ENCODE measurements at places on chromosomes 2 and 18. TPM values are rescaled to one million over a fixed set of nuclear protein-coding genes. Genes with fewer than 3 reads are reported as not detected.

The ASB18 gene
- total RNA-seq = not detected

GRCh38 chr2:38108907-38109731 is 33.2 kb upstream of the CYP1B1 start:
- no peak overlapping the region for H3K27ac ChIP-seq
- H3K27me3 ChIP-seq = peaks cover 27% of the 10 kb centered on the region
- no peak overlapping the region for H3K4me3 ChIP-seq
- no peaks in the 10 kb centered on the region for H3K36me3 ChIP-seq
- H3K4me1 ChIP-seq = peaks cover 12% of the 10 kb centered on the region
- DNase-seq = no peak

The CDK15 gene
- 48.1 TPM for total RNA-seq

- DNase-seq = no peak
- H3K27ac ChIP-seq = no peak overlapping the region
- no peaks in the 10 kb centered on the region for H3K4me1 ChIP-seq
- no peaks in the 10 kb centered on the region for H3K27me3 ChIP-seq
These were observed 59.3 kb upstream of the RFX8 start for GRCh38 chr2:101534149-101534611.

DNA sequence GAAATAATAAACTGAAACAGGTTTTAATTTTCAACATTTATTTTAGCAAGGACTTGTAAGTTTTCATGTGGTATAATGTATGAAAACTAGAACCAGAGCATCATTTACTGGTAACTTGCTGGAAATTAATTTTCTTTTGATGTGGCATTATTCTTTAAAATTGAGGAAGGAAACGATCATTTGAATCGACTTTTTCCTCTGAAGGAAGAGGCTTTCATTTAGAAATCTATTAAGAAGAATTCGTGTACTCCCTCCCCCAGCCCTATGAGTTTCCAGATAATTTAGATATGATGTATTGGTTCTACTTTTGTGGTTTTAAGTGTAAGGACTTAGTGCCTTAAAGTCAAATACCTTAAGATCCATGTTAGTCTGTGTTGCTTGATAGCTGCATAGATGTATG is 2.5 kb downstream of the BABAM2 start:
- no peak overlapping the region for H3K4me3 ChIP-seq
- peaks cover 54% of the 10 kb centered on the region for H3K36me3 ChIP-seq

The HJURP gene
- 32.1 TPM for total RNA-seq

DNA sequence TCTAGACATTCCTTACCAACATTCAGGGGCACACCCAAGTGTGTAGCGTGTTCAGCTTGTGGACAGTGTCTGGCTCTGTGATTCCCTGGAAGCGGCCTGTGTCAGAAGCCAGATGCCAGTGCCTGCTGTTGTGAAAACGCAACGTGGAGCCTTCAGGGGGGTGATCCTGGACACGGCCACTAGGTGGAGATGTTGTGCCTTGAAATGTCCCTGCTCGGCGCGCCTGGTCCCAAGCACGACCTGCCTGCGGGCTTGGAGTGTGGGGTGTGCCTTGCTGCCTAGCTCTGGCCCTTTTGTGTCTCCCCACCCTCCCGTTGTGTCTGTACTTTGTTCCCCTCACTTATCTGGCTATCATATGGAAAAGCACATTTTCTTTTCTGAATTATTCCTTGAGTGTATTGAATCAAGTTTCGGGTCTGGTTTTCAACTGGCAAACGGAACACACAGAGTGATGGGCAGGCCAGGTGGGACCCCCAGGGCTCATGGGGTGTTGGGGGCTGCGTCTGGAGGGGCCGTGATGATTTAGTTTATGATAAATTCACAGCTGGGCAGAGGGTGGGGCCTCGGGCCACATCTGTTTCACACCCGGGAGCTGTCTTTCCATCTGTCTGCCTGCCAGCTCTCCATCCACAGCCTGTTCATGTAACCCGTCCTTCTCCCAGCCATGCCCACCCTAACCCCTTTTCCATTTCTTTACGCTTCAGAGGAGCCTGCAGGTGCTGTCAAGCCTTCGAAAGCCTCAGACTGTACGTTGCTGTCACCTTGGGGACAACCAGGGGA is 95.5 kb downstream of the DYSF start:
- no peak overlapping the region for H3K4me3 ChIP-seq
- peak; percentile 47 for DNase-seq
- no peak overlapping the region for H3K27ac ChIP-seq
- H3K27me3 ChIP-seq = peaks cover 55% of the 10 kb centered on the region
- no peaks in the 10 kb centered on the region for H3K36me3 ChIP-seq

- peak overlapping the region; percentile 84 for H3K27ac ChIP-seq
- H3K27me3 ChIP-seq = peaks cover 11% of the 10 kb centered on the region
- peak; percentile 36 for DNase-seq
- peak overlapping the region; percentile 78 for H3K4me3 ChIP-seq
These were observed 75.1 kb downstream of the SH3BP4 start for GRCh38 chr2:235026649-235027557.

DNA sequence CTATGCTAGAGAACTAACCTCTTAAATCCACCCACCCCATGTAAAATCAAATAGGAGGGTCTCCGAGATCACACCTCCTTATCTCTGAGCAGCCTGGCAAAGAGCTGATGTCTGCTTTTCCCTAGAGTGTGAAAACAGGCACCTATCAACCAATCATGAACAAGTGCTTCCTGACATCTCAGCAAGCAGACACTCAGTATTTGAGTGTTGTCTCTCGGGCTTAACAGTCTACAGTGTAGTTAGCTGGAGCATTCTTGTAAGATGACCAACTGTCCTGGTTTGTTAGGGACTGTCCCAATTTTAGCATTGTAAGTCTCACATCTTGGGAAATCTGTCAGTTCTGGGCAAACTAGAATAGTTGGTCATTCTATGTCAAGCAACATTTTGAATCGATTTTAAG is 26.4 kb downstream of the MARCHF4 start:
- peak; percentile 47 for DNase-seq
- peaks cover 1% of the 10 kb centered on the region for H3K27me3 ChIP-seq
- H3K36me3 ChIP-seq = peaks cover 30% of the 10 kb centered on the region
- H3K4me3 ChIP-seq = no peak overlapping the region
- peaks cover 90% of the 10 kb centered on the region for H3K4me1 ChIP-seq

GRCh38 chr2:46252891-46253659 is 44.1 kb upstream of the EPAS1 start:
- peaks cover 9% of the 10 kb centered on the region for H3K4me1 ChIP-seq
- H3K36me3 ChIP-seq = no peaks in the 10 kb centered on the region
- peaks cover 3% of the 10 kb centered on the region for H3K27me3 ChIP-seq
- DNase-seq = peak; percentile 31
- H3K4me3 ChIP-seq = no peak overlapping the region

The LONRF2 gene
- not detected for total RNA-seq

GRCh38 chr2:43727634-43728014 is 46.2 kb upstream of the DYNC2LI1 start:
- no peak for DNase-seq
- no peak overlapping the region for H3K27ac ChIP-seq
- no peaks in the 10 kb centered on the region for H3K27me3 ChIP-seq
- no peaks in the 10 kb centered on the region for H3K4me1 ChIP-seq
- no peak overlapping the region for H3K4me3 ChIP-seq

GRCh38 chr2:173741759-173742158 is 223.4 kb downstream of the SP3 start:
- H3K4me3 ChIP-seq = no peak overlapping the region
- H3K27me3 ChIP-seq = peaks cover 9% of the 10 kb centered on the region
- DNase-seq = no peak
- no peaks in the 10 kb centered on the region for H3K36me3 ChIP-seq

The IL1F10 gene
- not detected for total RNA-seq

The TP53I3 gene
- total RNA-seq = 65.3 TPM

- peaks cover 9% of the 10 kb centered on the region for H3K36me3 ChIP-seq
- H3K4me3 ChIP-seq = peak overlapping the region; percentile 75
- H3K27ac ChIP-seq = peak overlapping the region; percentile 89
- DNase-seq = peak; percentile 88
- peaks cover 38% of the 10 kb centered on the region for H3K4me1 ChIP-seq
These were observed 84.9 kb upstream of the PMAIP1 start for GRCh38 chr18:59814891-59815290.

GRCh38 chr2:30421604-30422443 is 25.2 kb upstream of the LCLAT1 start:
- H3K36me3 ChIP-seq = no peaks in the 10 kb centered on the region
- H3K27ac ChIP-seq = peak overlapping the region; percentile 73
- H3K27me3 ChIP-seq = no peaks in the 10 kb centered on the region

DNA sequence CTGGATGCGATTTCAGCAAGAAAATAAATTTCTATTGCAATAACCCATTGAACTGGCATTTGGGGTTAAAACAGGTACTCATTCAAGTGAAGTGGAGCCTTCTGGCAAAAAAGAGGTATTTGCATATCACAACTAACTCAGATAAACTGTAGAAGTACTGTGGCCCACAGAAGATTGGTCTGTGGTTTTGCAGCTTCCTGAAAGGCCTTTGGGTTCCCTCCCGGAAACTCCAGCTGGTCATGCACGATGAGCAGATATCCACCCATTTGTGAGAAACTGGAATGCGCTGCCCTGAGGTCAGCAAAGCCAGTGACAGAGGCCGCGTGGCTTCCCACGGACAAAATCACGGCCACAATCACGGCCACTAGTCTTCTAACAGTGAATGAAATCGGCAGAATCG is 106.3 kb downstream of the EPHA4 start:
- peaks cover 11% of the 10 kb centered on the region for H3K36me3 ChIP-seq
- no peak overlapping the region for H3K4me3 ChIP-seq
- H3K27me3 ChIP-seq = no peaks in the 10 kb centered on the region
- H3K4me1 ChIP-seq = peaks cover 25% of the 10 kb centered on the region
- DNase-seq = no peak
- H3K27ac ChIP-seq = no peak overlapping the region

- H3K36me3 ChIP-seq = peaks cover 10% of the 10 kb centered on the region
- no peak overlapping the region for H3K27ac ChIP-seq
- peaks cover 20% of the 10 kb centered on the region for H3K4me1 ChIP-seq
- H3K27me3 ChIP-seq = no peaks in the 10 kb centered on the region
These were observed 4.2 kb upstream of the TWSG1 start for GRCh38 chr18:9330419-9330818.

The TEKT4 gene
- not detected for total RNA-seq

DNA sequence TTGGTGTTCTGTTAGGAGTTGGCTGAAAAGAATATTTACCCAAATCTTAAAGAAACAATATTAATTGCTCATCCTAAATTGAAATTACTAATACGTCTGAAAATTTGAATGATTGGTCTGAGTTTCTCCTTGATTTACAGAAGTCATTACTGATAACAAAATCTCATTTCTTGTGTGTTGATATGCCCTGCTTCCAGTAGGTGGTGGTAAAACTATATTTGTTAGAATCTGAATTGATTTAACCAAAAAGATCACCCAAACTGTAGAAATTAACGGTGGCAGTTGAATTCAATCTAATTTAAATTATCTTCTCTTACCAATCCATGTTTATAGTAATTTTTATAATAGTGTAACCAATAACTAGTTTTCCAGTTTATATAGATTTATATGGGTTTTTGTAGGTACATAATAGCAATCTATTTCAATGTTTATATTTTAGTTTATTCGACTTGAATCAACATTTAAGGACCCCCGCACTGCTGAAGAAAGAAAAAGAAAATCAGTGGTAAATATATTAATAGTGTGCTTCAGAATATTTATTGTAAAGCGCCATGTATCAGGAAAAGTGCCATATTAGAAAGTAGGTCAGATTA is 38.3 kb downstream of the PAPOLG start:
- no peak overlapping the region for H3K4me3 ChIP-seq
- peaks cover 22% of the 10 kb centered on the region for H3K36me3 ChIP-seq
- no peak overlapping the region for H3K27ac ChIP-seq
- H3K27me3 ChIP-seq = no peaks in the 10 kb centered on the region

DNA sequence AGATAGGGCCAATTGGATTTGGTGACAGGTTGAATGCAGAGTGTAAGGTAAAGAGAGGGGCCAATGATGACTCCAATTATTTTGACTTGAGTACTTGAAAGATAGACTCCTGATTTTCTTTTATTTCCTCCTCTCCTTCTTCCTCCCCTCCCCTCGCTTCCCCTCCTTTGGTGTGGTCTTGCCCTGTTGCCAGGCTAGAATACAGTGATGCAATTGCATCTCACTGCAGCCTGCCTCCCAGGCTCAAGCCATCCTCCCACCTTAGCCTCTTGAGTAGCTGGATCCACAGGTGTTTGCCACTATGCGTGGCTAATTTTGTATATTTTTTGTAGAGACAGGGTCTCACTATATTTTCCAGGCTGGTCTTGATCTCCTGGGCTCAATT is 2.3 kb downstream of the DGUOK start:
- H3K27me3 ChIP-seq = peaks cover 3% of the 10 kb centered on the region
- peaks cover 63% of the 10 kb centered on the region for H3K4me1 ChIP-seq
- no peak for DNase-seq
- H3K27ac ChIP-seq = peak overlapping the region; percentile 30

The KHK gene
- 0.90 TPM for total RNA-seq

DNA sequence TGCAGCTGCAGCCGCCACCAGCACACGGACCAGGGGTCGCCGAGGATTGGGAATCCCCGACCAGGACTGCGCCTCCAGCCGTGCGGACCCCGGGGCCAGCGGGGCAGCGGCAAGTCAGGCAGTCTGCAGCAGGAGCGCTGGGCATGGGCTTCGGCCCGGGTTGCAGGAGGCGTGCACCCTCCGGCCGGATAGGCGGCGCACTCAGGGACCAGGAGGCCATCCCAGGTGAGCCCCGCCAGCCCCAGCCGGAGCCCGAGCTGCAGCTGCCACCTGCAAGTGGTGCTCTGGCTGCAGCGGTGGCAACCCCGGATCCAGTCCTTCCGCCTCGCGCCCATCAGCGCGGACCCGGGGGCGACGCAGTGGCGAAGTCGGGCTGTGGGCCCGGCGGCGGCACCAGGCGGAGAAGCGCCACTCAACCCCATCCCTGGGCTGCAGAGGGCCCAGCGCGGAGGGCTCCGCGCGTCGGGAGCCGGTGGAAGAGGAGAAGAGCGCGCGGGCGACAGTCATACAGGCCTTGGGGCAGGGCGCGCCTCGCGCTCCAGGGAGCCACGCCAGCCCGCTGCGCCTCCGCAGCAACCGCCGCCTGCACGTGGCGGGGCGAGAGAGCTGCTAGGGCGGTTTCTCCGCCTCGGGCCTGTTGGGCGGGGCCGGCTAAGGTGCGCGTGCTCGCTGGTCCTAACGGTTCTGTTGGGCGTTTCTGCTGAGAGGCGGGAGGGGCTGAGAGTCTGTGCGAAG is 73.8 kb downstream of the RPIA start:
- no peaks in the 10 kb centered on the region for H3K4me1 ChIP-seq
- H3K27ac ChIP-seq = no peak overlapping the region
- peak overlapping the region; percentile 72 for H3K4me3 ChIP-seq
- no peaks in the 10 kb centered on the region for H3K36me3 ChIP-seq

GRCh38 chr2:162994718-162995117 is 156.2 kb upstream of the KCNH7 start:
- no peaks in the 10 kb centered on the region for H3K27me3 ChIP-seq
- no peak overlapping the region for H3K4me3 ChIP-seq
- no peaks in the 10 kb centered on the region for H3K36me3 ChIP-seq
- H3K4me1 ChIP-seq = no peaks in the 10 kb centered on the region
- DNase-seq = no peak

DNA sequence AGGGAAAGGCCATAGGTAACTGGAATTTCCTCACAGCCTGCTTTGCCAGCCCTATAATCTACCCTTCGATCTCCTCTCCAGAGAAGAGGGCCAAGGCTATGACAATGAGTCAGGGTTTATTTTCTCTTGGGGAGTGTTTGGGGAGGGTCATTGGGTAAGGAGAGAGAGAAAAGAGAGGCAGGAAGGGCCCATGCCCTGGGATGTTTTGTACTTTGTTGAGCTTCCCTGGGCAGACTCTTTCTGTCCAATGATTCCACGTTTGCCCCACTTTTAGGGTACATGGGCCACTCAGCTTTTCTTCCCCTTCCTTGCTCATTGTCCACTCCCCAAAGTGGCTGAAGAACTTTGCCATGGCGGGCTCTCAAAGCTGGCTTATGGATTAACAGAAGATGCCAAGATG is 224.2 kb downstream of the ALK start:
- H3K36me3 ChIP-seq = no peaks in the 10 kb centered on the region
- no peak overlapping the region for H3K4me3 ChIP-seq
- H3K4me1 ChIP-seq = peaks cover 14% of the 10 kb centered on the region

The CYS1 gene
- 0.24 TPM for total RNA-seq
